CD8-positive, alpha-beta memory T cell (primary cell): ENCODE measurements at places on chromosomes 6 and 20. TPM values are rescaled to one million over a fixed set of nuclear protein-coding genes. Genes with fewer than 3 reads are reported as not detected.

The CAGE1 gene
- 0.18 TPM for total RNA-seq

GRCh38 chr6:6695625-6696276, 107.2 kb downstream of the LY86 start:
- H3K36me3 ChIP-seq = no peaks in the 10 kb centered on the region
- peak overlapping the region; percentile 33 for H3K27ac ChIP-seq
- H3K4me1 ChIP-seq = no peaks in the 10 kb centered on the region
- no peak overlapping the region for H3K4me3 ChIP-seq
- H3K27me3 ChIP-seq = no peaks in the 10 kb centered on the region

- H3K36me3 ChIP-seq = no peaks in the 10 kb centered on the region
- no peaks in the 10 kb centered on the region for H3K27me3 ChIP-seq
- no peak overlapping the region for H3K27ac ChIP-seq
- no peak overlapping the region for H3K4me3 ChIP-seq
Measured at GRCh38 chr6:47071681-47072080, 29.5 kb upstream of the ADGRF1 start.

- no peaks in the 10 kb centered on the region for H3K4me1 ChIP-seq
- no peaks in the 10 kb centered on the region for H3K27me3 ChIP-seq
- no peak for DNase-seq
- H3K27ac ChIP-seq = no peak overlapping the region
- H3K4me3 ChIP-seq = no peak overlapping the region
Measured at GRCh38 chr6:112296694-112297093, 42.3 kb upstream of the LAMA4 start.

GRCh38 chr6:130928158-130928912, 101.1 kb downstream of the SMLR1 start:
- H3K4me3 ChIP-seq = no peak overlapping the region
- H3K27me3 ChIP-seq = no peaks in the 10 kb centered on the region
- no peaks in the 10 kb centered on the region for H3K4me1 ChIP-seq
- no peaks in the 10 kb centered on the region for H3K36me3 ChIP-seq
- DNase-seq = no peak

DNA sequence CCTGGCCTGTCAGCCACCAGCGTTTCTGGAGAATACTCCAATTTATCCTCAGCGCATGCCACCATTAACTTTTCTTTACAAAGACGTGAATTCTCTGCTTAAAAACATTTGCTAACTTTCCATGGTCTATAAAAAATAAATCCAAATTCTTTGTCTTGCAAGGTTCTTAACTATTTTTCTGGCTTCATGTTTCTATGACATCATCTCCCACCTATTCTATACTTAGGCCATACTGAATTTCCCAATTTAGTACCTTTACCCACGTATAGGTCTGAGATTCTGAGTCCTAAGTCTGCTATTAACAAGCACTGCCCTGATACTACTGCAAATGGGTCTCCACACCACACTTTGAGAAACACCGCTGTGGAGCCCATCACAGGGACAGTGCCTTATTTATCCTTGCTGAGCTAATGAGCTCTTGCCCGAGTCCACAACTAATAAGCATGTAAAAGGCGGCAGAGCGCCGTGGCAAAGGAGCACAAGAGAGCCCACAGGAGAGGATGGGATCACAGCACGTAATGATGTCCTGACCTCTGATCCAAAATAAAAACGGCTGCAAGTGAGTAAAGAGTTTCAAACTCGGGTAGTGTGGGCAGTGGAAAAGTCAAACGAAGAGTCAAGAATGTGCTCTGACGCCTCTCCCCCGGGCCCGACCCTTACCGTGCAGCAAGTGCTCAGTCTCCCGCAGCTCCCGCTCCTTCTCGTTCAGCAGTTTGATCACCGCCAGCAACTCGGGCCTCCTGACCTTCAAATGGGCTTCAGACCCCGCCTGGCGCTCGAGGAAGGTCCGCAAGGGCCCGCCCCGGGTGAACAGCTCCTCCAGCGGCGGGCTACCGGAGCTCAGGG, 519 bp downstream of the MTRF1L start:
- H3K27me3 ChIP-seq = no peaks in the 10 kb centered on the region
- no peaks in the 10 kb centered on the region for H3K36me3 ChIP-seq
- peak overlapping the region; percentile 79 for H3K4me3 ChIP-seq
- no peak for DNase-seq

GRCh38 chr6:139395891-139396301, 21.4 kb upstream of the CITED2 start:
- no peak overlapping the region for H3K27ac ChIP-seq
- DNase-seq = no peak
- H3K4me1 ChIP-seq = no peaks in the 10 kb centered on the region
- no peak overlapping the region for H3K4me3 ChIP-seq

DNA sequence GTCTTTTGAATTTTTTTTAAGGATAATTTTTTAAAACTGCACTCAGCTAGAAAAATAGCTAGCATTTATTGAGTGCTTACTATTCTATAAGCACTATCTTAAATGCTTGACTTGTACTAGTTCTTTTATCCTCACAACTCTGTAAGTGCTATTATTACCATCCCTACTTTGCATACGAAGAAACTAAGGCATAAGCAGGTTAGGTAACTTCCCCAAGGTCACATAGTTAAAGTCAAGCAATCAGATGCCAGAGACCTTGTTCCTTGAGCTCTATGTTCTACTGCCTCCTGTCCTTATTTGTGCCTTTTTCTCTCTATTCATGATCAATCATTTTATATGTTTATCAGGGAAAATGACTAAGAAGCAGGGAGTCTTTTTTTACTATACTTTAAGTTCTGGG, 65.0 kb downstream of the GCLC start:
- no peaks in the 10 kb centered on the region for H3K4me1 ChIP-seq
- no peak for DNase-seq
- no peak overlapping the region for H3K27ac ChIP-seq
- H3K4me3 ChIP-seq = no peak overlapping the region
- H3K36me3 ChIP-seq = no peaks in the 10 kb centered on the region

DNA sequence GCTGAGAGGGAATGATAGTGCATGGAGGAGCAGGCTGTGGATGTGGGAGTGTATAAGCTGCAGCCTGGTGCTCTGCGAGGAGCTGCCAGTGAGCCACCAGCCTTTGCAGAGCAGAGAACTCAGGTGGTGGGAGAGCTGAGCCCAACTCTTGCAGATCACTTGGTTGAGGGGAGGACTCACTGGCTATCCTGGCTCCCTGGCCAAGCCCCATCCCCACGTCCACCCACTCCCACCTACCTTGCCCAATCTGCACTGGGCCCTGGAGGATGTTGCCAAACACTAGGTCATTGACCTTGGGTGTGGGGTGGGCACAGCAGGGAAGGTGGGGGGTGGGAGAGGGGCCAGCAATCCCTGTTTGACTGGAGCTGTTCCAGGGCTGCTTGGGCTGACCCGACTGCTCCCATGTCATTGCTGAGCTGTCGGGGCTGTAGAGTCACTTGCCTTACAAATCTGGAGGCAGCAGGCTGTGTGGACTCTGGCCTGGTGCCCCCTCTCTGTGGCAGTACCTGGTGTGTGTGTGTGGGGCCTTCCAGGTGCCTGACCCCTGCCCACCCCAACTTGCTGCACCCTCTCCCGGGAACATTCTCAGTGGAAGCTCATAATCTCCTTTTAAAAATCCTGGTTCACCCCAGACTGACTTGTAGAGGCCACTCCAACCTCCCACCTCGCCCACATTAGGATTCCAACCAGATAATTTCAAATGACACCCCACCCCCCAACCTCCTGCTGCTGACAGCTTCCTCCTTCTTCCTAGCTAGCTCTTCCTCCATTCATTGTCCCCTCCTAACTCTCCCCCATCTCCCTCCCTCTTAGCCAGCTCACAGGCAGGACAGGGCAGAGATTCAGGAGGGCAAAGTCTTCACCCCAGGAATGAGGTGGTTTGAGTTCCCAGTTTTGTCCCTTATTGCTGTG, 162.3 kb downstream of the MRPL14 start:
- no peaks in the 10 kb centered on the region for H3K36me3 ChIP-seq
- no peaks in the 10 kb centered on the region for H3K4me1 ChIP-seq
- peak overlapping the region; percentile 54 for H3K27ac ChIP-seq
- no peaks in the 10 kb centered on the region for H3K27me3 ChIP-seq

- H3K36me3 ChIP-seq = no peaks in the 10 kb centered on the region
- no peaks in the 10 kb centered on the region for H3K27me3 ChIP-seq
- no peaks in the 10 kb centered on the region for H3K4me1 ChIP-seq
- no peak overlapping the region for H3K27ac ChIP-seq
- no peak overlapping the region for H3K4me3 ChIP-seq
- no peak for DNase-seq
Measured at GRCh38 chr6:14127611-14128010, 10.0 kb downstream of the CD83 start.
